ENCODE measurements at places on chromosomes 16 and 17. TPM values are rescaled to one million over a fixed set of nuclear protein-coding genes. Genes with fewer than 3 reads are reported as not detected.
A peak's percentile ranks its signal among the peaks of the same experiment; 100 is the strongest.

GRCh38 chr17:30091121-30091670 lies 25.4 kb upstream of the NSRP1 start:
- DNase-seq, result no peak

DNA sequence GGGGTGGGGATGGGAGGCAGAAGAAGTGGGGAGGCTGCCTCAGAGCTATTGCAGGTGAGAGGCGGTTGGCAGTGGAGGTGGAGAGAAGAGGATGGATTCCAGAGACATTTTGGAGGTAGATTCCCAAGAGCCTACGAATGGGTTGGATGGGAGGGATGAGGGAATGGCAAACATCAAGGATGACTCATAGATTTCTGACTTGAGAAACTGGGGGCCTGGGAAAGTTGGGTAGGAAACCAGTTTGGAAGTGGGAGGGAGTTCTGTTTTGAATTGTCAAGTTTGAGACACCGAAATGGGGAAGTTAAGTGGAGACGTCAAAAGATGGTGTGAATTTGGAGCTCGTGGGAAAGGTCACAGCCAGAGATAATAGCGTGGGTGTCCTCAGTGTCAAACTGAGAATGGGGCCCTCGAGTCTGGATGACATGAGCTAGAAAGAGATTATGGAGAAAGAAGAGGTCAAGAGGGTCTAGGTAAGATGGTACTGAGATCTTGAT lies 6.2 kb upstream of the CYLD start:
- DNase-seq, result no peak

- DNase-seq, result peak; percentile 87
Observed at GRCh38 chr17:19288453-19288852, 51.3 kb downstream of the EPN2 start.

DNA sequence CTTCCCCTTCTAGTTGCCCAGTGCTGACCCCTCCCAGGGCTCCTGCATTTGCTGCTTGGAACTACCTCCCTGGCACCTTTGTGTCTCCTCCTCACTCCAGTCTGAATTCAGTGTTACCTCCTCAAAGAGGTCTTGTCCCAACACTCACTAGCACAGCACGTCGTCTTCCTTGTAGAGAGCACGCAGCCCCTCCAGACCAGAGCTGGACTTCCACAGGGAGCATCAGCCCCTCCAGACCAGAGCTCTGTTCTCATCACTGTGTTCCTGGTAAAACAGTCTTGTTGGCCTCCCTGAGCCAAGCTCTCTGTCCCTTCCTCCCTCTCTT lies 27.8 kb upstream of the MGAT5B start:
- DNase-seq, result no peak

EFCAB5 gene
- not detected for total RNA-seq

DNA sequence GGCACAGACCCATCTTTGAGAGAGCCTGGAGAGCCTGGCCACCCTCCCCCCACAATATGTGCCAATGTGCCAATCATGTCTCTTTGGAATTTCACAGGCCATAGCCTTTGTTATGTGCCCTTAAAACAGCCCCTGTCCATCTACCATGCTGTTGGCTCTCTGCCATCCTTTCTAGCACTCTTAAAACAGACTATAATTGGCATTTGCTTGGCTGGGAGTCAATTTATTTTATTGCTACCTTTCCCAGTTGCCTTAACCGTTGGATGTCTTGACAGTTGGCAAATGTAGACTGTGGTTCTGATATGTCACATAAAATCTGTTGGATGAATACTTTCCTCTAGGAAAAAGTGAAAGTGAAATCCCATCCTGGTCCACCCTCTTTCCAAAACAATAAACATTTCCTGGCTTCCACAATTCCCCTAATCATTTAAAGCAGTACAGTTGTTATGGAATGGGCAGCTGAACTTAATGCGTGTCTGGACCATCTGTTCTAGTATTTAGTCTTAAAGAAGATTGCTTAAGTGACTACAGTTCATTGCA lies 394.0 kb downstream of the KCNJ2 start:
- DNase-seq, result no peak

GRCh38 chr16:84952335-84953189 lies 58.8 kb downstream of the ZDHHC7 start:
- peak; percentile 90 for DNase-seq

- peak; percentile 68 for DNase-seq
Observed at GRCh38 chr17:4949321-4950074, 1.2 kb upstream of the PFN1 start.

DNA sequence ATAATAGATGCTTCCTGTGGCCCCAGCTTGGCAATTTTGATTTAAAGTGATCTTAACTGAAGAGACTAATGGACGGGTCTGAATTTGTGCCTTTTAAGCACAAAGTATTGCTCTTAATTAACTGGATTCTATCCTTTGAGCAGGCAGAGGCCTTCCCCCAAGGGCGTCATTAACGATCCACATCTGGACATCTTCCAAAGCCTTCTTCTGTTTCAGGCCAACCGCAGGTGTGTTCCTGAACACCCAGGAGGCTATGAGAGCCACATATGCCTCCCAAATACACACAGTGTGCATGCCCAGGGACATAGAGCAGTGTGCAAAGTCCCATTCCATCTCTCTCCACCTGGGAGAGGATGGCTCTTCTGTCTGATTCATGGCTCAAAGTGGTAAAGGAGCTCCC lies 42.3 kb downstream of the MAPT start:
- no peak for DNase-seq

DNA sequence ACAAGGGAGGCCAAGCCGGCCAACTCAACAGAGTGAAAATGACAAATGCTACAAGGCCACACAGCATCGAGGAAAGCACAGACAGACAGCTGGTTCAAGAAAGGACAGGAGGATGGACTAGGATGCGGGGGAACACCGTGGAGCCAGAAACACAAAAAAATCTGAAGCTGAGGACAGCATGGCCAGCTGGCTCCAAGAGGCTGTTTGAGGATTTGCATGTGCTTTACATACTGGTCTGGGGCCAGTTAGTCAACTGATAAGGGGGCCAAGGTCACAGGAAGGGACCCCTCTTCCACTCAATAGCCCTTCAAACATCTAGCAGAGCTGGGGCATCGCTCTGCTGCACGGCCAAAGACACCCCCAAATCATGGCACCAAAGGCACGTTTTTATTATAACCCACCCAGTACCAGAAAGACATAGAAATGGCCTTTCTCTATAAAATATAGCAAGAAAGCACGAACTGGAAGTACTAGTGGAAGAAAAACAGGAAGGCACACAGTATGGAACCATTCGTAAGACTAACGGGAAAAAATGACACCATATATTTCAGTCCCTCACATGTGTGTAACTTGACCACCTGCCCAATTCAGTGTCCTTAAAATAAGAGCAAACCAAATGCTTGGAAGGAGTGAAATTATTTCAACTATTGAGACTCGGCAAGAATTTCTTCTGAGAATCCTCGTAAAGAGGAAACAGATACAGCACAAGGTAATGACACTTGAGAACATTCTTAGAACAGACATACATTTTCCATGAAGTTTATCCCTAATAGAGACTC lies 7.8 kb upstream of the SRL start:
- DNase-seq, result no peak

RRAD gene
- total RNA-seq, result not detected

DNA sequence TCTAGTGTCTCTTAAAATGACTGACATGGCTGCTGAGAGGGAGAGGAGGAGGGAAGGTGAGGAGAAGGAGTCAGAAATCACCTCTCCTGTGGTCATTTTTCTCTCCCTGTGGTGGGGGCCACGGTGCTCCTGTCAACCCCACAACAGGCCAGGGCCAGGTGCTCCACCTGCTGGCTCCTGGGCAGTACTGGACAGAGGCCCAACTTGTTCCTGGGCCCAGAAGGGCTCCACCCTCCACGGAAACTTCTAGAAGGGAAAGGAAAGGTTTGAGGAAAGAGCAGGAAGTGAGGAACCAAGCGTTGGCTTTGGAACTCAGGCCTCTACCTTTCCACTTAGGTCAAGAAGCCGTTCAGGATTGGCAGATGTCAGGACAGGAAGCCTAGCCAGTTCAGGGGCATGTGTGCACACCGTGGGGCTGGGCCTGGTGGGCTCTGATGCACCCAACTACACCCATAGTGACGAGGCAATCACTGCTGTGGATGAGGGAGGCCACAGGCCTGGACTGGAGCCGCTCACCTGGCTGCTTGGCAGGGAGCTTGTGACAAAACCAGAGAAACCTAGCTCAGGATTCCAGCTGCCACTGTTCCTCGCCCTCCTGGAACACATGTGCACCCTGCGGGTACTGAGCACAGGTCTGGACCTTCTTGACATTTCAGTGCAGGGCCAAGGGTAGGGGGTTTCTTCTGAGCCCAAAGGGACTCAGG lies 36.1 kb downstream of the WNT3 start:
- DNase-seq, result peak; percentile 77

DHRS7C gene
- total RNA-seq, result not detected

- peak; percentile 65 for DNase-seq
Observed at GRCh38 chr17:57086069-57086930, 1.3 kb downstream of the AKAP1 start.

- DNase-seq, result no peak
Observed at GRCh38 chr17:1617620-1618174, 10.9 kb downstream of the SLC43A2 start.

SLC52A1 gene
- 1.3 TPM for total RNA-seq

DNA sequence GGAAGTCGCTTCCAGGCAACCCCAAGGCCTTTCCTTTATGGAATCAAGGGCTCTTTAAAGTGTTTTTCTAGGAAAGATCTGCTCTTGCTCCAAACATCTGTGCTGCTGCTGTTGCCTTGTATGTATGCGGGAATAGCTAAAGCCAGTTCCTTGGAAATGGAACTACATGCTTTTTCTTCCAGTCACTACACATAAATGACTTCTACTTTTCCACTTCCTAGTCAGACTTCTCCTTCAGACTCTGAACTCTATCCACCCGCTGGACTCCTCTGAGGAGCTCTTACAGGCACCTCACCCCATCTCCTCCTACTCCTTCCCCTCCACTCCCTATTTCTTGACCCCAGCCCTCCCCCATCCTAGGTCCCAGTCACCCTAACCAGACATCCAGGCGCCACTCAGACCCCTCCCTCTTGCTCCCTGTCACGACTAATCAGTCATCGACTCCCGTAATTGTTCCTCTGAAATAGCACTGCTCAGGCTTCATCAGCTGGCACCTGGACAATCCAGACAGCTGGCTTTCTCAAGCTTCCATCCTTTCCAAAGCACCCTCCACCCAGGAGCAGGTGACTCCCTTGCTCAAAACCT lies 15.0 kb upstream of the PEMT start:
- DNase-seq, result no peak

- no peak for DNase-seq
Observed at GRCh38 chr16:49756775-49757558, 98.9 kb downstream of the ZNF423 start.

GRCh38 chr17:4987767-4988567 lies 492 bp upstream of the CAMTA2 start:
- no peak for DNase-seq

TPSG1 gene
- not detected for total RNA-seq

GRCh38 chr16:81189100-81189664 lies 49.3 kb upstream of the BCO1 start:
- DNase-seq, result no peak

ITGAX gene
- total RNA-seq, result not detected

MSLN gene
- total RNA-seq, result 0.10 TPM

DNA sequence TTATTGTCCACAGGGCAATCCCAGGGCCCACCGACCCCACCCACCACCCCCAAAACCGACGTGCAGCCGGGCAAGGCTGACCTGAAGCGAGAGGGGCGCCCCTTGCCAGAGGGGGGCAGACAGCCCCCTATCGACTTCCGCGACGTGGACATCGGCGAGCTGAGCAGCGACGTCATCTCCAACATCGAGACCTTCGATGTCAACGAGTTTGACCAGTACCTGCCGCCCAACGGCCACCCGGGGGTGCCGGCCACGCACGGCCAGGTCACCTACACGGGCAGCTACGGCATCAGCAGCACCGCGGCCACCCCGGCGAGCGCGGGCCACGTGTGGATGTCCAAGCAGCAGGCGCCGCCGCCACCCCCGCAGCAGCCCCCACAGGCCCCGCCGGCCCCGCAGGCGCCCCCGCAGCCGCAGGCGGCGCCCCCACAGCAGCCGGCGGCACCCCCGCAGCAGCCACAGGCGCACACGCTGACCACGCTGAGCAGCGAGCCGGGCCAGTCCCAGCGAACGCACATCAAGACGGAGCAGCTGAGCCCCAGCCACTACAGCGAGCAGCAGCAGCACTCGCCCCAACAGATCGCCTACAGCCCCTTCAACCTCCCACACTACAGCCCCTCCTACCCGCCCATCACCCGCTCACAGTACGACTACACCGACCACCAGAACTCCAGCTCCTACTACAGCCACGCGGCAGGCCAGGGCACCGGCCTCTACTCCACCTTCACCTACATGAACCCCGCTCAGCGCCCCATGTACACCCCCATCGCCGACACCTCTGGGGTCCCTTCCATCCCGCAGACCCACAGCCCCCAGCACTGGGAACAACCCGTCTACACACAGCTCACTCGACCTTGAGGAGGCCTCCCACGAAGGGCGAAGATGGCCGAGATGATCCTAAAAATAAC lies 3.0 kb downstream of the SOX9 start:
- peak; percentile 69 for DNase-seq

C1QTNF1 gene
- 5.2 TPM for total RNA-seq

MLLT6 gene
- total RNA-seq, result 2.8 TPM

MC1R gene
- 2.9 TPM for total RNA-seq

GRCh38 chr16:4614571-4615383 lies at the start of gene UBALD1:
UBALD1 (minus strand) TSS chr16:4614888; CDS start chr16:4614797, 91 bp downstream.
- peak; percentile 90 for DNase-seq

- no peak for DNase-seq
Observed at GRCh38 chr17:66548659-66549310, 246.4 kb downstream of the PRKCA start.

CLEC19A gene
- total RNA-seq, result not detected

GRCh38 chr16:21603928-21604327 lies 4.6 kb downstream of the METTL9 start:
- no peak for DNase-seq

PYDC1 gene
- total RNA-seq, result not detected

- no peak for DNase-seq
Observed at GRCh38 chr17:52885882-52886281, 727.4 kb upstream of the CA10 start.

LRRC45 gene
- total RNA-seq, result 40.7 TPM

FAM83G gene
- 44.5 TPM for total RNA-seq

GRCh38 chr16:53207810-53208752 lies 153.3 kb downstream of the CHD9 start:
- DNase-seq, result peak; percentile 80

- DNase-seq, result peak; percentile 68
Observed at GRCh38 chr17:75526555-75527270, 1.2 kb downstream of the LLGL2 start.

GRCh38 chr16:50606431-50607050 lies 58.3 kb downstream of the NKD1 start:
- DNase-seq, result no peak

DNA sequence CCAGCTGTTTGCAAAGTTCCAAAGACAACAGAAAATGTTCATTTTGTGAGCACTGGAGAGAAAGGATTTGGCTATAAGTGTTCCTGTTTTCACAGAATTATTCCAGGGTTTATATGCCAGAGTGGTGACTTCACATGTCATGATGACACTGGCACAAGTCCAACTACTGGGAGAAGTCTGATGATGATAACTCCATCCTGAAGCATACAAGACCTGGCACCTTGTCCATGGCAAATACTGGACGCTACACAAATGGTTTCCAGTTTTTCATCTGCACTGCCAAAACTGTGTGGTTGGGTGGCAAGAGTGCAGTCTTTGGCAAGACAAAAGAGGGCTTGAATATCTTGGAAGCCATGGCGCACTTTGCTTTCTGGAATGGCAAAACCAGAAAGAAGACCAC lies 385.0 kb downstream of the CDH11 start:
- no peak for DNase-seq
